ENCODE measurements at places on chromosomes 3 and 15. TPM values are rescaled to one million over a fixed set of nuclear protein-coding genes. Genes with fewer than 3 reads are reported as not detected.

GRCh38 chr15:62737551-62737950, 305.0 kb upstream of the TPM1 start:
- no peak for DNase-seq
- peaks cover 1% of the 10 kb centered on the region for H3K4me1 ChIP-seq

The TUSC7 gene
- not detected for total RNA-seq

DNA sequence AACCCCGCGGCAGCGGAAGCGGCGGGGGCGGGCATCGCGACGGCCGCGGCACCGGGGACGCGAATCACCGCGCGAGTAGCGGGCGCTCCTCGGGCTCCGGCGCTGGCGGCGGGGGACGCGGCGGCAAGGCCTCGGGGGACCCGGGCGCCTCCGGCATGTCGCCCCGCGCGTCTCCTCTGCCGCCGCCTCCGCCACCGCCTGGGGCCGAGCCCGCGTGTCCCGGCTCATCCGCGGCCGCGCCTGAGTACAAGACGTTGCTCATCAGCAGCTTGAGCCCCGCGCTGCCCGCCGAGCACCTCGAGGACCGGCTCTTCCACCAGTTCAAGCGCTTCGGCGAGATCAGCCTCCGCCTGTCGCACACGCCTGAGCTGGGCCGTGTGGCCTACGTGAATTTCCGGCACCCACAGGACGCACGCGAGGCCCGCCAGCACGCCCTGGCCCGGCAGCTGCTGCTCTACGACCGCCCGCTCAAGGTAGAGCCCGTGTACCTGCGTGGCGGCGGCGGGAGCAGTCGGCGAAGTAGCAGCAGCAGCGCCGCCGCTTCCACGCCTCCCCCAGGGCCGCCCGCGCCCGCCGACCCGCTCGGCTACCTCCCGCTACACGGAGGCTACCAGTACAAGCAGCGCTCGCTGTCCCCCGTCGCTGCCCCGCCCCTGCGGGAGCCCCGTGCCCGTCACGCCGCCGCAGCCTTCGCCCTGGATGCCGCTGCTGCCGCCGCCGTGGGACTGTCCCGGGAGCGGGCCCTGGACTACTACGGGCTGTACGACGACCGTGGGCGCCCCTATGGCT, 675 bp downstream of the RBM15B start:
- peaks cover 4% of the 10 kb centered on the region for H3K36me3 ChIP-seq
- H3K4me3 ChIP-seq, result peak overlapping the region; percentile 75
- H3K27ac ChIP-seq, result peak overlapping the region; percentile 85
- peak; percentile 58 for DNase-seq
- H3K4me1 ChIP-seq, result no peaks in the 10 kb centered on the region

GRCh38 chr15:40106203-40107161, 2.2 kb downstream of the BMF start:
- H3K4me3 ChIP-seq, result no peak overlapping the region
- H3K4me1 ChIP-seq, result no peaks in the 10 kb centered on the region
- H3K27ac ChIP-seq, result no peak overlapping the region

Data from aorta (tissue), 5 donors.